Choroid plexus epithelial cell (primary cell): ENCODE measurements at places on chromosomes 2 and 18.

GRCh38 chr2:145625111-145625510 is 1105.2 kb upstream of the ZEB2 start:
- DNase-seq = no peak

DNA sequence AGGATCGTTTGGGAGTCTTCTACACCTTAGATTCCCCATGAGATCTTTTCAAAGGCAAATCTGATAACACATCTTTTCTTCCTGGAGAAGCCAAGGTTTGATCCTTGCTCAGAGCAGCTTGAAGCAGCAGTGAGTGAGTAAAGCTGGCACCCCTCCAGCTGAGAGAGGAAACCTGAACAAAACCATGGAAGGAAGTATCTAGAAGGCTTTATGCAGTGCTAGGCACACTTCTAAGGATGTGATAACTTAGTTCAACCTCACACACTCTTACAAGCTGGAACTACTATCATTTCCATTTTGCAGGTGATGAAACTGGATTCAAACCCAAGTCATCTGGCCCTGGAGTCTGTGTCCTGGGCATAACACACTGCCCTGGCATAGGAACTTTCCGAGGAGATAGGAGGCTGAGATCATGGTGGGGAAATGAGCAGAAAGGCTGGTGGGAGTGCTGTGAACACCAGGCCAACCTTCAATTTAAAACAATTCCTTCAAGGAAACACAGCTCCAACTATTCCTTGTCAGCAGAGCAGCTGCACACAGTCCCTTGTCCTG is 71.2 kb downstream of the CTAGE1 start:
- peak; percentile 86 for DNase-seq

- no peak for DNase-seq
Measured at GRCh38 chr2:191148791-191149190, 2.0 kb downstream of the STAT4 start.

DNA sequence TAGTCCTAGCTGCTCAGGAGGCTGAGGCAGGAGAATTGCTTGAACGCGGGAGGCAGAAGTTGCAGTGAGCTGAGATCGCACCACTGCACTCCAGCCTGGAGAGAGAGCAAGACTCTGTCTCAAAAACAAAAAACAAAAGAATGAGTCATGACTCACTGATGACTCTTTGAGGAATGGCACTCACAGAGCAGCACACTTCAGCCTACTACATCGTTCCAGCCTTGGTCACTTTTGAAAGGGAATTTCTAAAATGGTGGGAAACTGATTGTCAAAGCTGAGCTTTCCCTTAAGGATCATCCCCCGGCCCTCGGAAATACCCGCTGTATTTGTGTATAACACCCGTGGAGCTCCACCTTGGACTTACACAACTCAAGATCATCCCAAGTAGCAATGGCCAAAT is 217.3 kb upstream of the HS6ST1 start:
- peak; percentile 83 for DNase-seq

GRCh38 chr2:1453561-1453960 is 40.3 kb downstream of the TPO start:
- no peak for DNase-seq

GRCh38 chr2:57602733-57603132 is 443.9 kb upstream of the VRK2 start:
- DNase-seq = no peak

DNA sequence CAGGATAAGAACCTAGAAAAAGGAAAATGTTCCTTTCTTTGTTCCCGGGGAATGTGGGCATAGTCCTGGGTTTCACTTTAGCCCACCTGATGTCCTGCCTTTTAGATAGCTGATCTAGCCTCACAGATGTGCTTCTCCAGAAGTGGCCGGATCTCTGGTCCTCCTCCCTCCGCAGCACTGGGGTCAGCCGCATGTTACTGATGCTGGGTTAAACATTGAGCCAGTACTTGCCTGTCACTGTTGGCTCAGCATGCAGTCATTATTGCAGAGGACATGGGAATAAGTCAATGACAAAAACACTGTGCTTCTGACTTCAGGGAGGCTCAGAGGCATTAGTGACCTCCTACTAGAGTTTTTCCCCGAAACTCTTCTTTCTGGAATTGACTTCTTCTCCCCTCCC is 27.6 kb downstream of the NCK2 start:
- DNase-seq = no peak

DNA sequence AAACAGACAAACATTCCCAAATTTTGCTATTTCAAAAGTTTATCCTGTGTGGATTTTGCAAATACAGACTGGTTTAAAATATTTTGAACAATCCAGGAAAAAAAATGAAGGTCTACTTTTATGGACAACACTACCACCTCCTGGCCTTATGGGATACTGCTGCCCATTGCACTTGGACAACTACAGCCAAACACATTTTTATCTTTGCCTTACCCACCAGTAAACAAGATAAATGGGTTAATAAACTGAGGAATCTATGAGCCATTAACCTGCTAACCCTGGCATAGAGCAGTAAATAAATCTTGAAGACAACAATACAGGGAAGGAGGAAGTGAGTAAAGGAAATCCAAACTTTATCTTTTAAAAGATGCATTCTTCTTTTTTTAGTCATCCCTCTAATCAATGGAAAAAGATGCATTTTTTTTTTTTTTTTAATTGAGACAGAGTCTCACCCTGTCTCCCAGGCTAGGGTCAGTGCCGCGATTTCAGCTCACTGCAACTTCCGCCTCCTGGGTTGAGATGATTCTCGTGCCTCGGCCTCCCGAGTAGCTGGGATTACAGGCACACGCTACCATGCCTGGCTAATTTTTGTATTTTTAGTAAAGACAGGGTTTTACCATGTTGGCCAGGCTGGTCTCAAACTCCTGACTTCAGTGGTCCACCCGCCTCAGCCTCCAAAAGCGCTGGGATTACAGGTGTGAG is 2.1 kb upstream of the SPIRE1 start:
- peak; percentile 81 for DNase-seq

- no peak for DNase-seq
Measured at GRCh38 chr2:121151311-121152109, 133.5 kb downstream of the TFCP2L1 start.

DNA sequence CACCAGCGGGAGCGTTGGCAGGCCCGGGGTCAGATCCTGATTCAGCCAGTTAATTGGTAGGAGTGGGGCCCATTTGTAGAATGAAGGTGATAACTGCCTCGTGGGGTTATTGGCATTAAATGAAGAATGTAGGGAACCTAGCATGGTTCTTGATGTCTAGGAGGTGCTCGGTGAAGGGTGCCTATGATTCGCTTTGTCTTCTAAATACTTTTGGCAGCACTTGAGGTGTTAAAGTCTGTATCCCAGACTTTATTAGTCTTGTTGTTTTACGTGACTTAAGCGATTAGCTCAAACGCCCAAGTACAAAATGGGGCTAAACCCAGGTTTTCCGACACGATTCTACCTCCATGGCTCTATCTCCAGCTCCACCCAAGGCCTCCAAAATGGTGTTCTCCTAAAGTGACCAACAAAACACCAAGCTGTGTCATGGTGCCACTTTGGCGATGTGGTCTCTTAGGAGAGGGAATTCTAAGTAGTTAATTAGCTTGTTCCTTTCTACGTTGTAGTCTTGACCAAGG is 980 bp upstream of the PPP4R1 start:
- DNase-seq = no peak

DNA sequence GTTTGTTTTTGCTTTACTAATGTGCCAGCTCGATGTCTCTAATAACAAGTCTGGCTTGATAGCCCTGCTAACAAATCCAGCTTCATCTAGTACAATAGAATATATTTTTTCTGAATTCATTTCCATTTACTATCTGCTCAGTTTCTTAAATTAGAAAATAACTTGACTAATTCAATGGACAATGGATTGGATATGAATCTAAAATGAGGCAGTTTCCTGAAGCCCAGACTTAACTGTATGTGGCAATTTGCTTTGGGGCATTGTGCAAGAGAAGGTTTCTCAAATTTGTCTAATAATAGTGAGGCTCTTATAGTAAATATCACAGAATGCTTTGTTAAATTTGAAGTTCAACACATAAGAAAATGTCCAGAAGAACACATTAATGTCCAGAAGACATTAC is 25.8 kb downstream of the CALCRL start:
- peak; percentile 41 for DNase-seq

- no peak for DNase-seq
Measured at GRCh38 chr2:22838461-22838860, 546.5 kb upstream of the KLHL29 start.

- DNase-seq = peak; percentile 98
Measured at GRCh38 chr2:224869601-224870233, 153.6 kb upstream of the CCDC195 start.

GRCh38 chr2:99597616-99598015 is 107.8 kb upstream of the REV1 start:
- DNase-seq = no peak

DNA sequence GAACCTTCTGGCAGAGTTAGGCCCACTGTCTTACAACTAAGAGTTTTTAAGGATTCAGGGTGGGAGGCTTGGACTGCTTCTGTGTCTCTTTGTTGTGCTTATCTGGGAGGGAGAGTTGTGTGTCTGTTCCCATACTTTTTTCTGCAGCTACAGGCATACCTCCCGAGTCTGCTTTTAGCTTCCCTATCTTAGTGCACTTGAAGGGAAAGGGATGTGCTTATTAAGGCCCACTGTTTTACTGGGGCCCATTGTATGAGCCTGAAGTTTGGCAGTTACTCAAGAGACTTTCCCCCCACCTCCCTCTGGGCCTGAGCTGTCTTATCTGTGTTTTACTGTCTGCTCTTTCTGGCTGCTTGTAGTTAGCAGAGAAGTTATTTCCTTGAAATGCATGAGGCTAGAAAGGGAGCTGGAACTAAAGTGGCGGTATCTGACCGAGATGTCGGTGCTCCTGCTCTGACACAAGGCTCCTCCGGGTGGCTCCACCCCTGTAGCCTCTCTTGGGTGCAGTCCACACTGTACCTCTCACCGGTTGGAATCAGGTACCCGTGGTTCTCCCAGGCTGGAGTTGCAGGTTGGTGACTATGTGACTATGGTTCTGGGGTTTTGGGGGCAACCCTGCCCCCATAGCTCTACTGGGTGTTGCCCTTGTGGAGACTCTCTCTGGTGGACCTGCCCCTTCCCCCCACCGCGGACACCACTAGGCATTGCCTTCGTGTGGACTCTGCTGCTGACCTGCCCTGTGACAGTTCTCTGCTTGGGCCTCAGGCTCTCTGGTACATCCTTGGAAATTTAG is 12.9 kb downstream of the UBR3 start:
- DNase-seq = peak; percentile 52

DNA sequence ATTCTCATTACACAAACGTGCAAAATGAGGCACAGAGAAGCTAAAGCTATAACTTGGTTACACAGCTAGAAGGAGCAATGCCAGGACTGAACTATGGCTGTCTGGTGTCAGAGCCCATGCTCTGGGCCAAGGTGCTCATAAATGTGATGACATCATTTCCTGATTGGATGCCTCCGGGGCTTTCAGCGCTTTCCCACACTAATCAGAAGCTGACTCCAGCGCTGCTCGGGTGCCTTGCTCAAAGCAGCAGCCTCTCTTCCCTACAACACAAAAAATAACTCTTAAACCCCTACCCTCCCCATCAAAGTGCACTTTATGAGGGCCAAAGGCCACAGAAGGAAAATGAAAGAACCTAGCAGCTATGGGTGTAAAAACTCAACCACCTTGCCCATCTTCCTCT is 90.7 kb downstream of the STK39 start:
- peak; percentile 47 for DNase-seq

DNA sequence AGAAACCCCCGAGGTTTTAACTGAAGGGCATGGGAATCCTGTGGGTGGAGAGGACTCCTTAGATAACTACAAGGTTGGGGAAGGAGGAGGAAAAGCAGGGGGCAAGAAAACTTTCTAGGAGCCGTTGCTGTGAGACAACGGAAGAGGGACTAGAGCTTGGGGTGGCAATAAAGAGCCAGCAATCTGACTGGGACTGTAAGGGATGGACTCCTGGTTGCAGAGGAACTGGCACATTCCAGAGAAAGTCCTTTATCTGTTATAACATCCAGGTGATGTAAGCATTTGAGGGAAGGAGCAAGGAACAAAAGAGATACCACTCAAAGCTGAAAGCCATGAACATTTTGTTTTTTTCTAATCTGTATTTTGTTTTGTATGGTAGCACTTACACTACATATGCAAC is 16.4 kb downstream of the CDCA7 start:
- no peak for DNase-seq

- DNase-seq = peak; percentile 32
Measured at GRCh38 chr2:229089776-229090175, 181.3 kb downstream of the PID1 start.

DNA sequence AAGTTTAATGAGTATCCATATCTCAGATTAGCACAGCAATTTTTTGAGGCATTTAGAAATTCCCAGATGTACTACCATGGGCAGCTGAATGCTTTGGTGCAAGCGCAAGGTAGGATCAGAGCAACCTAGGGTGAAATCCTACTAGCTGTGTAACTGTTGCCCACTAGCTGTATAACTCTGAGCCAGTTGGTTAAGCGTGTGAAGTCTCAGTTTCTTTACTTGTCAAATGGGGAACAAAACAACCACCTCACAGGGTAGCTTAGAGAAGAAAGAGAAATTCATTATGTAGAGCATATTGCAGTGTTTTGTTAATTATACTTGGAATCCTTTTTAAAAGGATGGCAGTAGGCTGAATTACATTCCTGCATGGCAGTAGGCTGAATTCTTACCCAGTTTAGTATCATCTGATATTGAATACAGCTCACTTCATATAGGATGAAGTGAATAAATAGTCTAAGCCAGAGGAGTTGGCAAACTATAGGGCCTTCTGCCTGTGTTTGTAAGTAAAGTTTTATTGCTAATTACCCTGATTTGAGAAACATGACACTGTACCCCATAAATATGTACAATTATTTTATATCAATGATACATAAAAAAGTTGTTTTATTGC is 180.7 kb downstream of the PLCL1 start:
- DNase-seq = no peak

- peak; percentile 32 for DNase-seq
Measured at GRCh38 chr18:45667056-45667736, 51.9 kb downstream of the SLC14A2 start.

DNA sequence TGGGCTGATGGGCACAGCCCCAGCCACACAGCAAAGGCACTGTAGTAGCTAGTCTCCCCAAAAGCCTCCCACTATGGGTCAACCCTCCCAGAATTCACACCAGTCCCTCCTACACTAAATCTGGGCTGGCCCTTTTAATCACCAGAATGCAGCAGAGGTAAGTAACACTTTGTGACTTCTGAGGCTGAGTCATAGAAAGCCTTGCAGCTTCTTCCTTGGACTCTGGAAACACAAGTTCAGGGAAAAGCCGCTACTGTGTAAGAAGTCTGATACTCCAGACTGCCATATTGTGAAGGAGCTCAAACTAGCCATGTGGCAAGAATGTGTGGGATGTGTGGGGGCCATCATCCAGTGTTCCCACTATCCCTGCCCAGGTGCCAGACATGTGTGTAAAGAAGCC is 19.0 kb upstream of the SIX2 start:
- peak; percentile 69 for DNase-seq

DNA sequence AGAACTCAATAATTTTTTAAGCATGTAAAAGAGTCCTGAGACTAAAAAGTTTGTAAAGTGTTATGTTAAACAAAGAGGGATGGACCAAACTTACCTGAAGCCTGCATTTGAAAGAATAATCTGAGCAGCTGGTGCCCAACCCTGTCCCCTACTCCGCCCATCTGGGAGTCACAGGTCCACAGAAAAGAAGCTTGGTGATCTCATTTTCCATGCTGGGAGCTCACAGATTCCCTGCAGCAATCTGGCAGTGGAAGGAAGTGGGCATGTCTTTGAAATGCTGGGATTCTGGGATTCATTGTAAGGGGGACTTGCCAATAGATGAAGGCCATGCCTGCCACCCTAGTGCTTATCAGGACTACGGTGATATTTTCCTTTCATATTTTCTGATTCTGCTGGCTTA is 17.9 kb downstream of the CDH2 start:
- DNase-seq = no peak

- no peak for DNase-seq
Measured at GRCh38 chr2:74391209-74391579, 11.1 kb upstream of the DCTN1 start.
